ENCODE measurements at places on chromosomes 1 and 21.
A peak's percentile ranks its signal among the peaks of the same experiment; 100 is the strongest.

DNA sequence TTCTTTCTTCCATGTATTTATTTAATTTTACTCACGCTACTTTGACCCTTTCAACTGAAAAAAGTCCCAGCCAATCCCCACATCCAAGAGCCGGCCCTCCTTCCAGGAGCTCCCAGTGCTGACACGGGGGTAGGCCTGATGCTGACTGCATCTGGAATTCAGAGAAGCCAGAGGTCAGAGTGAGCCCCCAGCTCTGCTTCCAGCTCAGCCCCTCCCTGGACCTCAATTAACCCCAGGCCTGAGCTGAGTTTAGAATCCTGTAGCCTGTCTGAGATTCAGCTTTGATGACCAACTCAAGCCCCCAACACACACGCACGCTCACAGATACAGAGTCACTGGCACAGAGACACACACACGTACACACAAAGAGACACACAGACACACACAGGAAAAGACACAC lies 247.9 kb downstream of the NPHP4 start:
- DNase-seq, result no peak

- peak; percentile 49 for DNase-seq
Measured at GRCh38 chr1:2821966-2822620, 20.6 kb upstream of the TTC34 start.

- DNase-seq, result no peak
Measured at GRCh38 chr1:161115132-161115711, 2.6 kb downstream of the PFDN2 start.

DNA sequence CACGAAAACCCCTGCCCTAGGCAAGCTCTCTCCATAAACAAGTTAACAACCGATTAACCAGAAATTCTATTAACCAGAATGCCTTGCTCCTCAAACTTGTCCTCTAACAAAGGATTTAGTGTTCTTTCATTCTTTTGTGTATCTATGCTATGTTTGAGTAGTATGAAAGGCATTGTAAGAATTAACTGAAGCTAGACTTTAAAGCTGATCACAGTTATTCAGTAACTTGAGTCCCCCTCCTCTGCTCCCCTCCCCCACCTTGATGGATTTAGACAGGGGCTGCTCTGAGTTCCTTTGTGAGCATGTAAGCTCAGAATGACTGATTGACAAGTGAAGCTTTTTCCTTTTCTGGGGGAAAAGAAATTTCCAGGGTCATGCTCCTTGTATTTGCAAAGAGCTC lies 257.6 kb downstream of the TTLL7 start:
- DNase-seq, result no peak

DNA sequence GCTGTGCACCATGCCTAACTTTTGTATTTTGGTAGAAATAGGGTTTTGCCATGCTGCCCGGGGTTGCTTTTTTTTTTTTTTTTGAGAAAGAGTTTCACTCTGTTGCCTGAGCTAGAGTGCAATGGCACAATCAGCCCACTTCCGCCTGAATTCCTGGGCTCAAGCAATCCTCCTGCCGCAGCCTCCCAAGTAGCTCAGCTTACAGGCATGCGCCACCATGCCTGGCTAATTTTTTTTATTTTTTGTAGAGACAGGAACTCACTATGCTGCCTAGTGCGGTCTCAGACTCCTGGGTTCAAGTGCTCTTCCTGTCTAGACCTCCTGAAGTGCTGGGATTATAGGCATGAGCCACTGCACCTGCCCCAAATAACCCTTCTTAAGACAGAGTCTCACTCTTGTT lies 153.5 kb downstream of the SLC45A1 start:
- no peak for DNase-seq

GRCh38 chr1:93453911-93454310 lies 6.0 kb downstream of the FNBP1L start:
- DNase-seq, result no peak
